ENCODE measurements at places on chromosomes 1 and 21. TPM values are rescaled to one million over a fixed set of nuclear protein-coding genes. Genes with fewer than 3 reads are reported as not detected.

The C1orf167 gene
- total RNA-seq: not detected

The NR5A2 gene
- total RNA-seq: not detected

The ZSCAN20 gene
- 2.4 TPM for total RNA-seq

The ASTN1 gene
- total RNA-seq: not detected

Data from MG63 (cell line).